T-helper 1 cell (primary cell): ENCODE measurements at places on chromosomes 4 and X.

DNA sequence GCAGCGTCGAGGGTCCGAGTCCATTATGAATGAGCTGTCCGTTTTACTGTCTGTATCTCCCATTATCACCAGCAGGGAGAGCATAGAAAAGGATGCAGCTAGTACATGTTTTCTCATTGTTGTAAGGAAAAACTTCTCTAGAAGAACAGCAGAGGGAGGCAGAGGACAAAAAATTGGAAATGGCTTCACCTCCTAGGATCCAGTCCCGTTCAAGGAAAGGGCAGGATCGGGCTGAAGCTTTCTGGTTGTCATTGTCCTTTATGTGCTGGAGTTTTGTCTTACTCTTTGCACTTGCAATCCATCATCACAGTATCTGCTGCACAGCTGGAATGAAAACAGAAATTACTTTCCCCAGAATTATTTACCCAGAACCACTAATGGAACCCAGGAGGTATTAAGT is 14.7 kb downstream of the NDP start:
- DNase-seq = no peak

GRCh38 chr4:169998981-169999380 is 27.2 kb downstream of the MFAP3L start:
- DNase-seq = no peak

DNA sequence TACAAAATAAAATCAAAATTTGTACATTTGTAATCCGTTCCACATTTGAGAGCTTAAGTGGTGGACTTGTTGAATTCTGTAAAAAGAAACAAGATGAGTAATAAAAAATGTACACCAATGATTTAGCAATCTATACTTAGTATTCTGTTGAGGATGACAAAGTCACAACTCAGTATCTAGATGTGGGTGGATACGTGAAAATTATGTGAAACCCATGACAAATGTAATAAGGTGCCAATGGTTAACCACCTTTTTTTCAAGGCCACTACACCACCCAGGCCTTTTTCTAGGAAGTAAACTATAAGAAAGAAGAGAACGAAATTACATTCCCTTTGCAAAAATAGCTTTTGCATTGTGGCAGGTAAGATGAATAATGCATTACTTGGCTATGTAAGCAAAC is 77.0 kb downstream of the ATP8A1 start:
- no peak for DNase-seq

DNA sequence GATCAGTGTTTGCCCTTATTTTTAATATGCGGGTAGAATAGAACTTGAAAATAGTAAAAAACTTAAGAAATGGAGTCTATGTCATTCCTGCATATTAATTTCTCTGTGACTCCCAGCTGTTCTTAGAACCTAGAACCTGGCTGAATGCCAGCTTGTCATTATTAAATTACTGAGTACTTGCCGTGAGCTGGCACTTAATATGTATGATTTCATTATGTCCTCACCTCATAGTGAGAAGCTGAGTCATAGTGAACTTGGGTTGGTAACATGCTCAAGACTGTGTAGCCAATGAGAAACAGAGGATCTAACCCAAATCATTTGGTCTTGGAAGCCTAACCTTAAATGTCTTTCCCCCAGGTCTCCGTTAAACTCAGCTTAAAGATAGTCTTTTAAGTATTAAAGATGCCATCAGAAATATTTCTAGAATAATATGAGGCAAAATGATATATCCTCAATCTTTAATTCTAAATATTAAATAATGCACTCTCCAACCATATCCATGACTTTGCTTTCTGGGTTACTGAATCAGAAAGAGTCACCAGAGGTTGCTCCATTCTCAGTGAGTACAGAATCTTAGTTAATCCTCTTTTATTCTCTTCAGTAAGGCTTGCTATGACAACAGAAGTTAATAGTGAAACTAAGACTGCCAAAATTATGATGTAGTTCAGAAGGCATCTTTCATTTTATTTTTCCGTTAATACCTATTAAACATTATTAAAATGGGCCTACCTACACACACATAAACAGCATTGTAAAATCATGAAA is 58.6 kb upstream of the TLL1 start:
- no peak for DNase-seq

DNA sequence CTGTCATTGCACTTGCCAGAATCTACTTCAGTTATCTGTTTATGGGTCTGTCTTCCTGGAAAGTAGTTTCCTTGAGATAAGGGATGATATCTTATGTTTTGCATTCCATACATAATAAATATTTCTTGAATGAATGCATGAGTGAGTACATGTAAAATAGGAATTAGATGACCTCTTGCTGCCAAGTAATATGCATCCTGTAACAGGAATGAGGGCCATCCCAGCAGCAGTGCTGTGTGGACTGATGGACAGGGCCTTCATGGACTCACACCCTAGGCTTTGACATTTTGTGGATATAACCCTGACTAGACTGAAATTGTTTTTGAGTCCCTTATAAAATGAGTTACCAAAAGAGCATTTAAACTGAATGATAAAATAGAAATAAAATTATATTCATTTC is 77.2 kb upstream of the NEIL3 start:
- no peak for DNase-seq

DNA sequence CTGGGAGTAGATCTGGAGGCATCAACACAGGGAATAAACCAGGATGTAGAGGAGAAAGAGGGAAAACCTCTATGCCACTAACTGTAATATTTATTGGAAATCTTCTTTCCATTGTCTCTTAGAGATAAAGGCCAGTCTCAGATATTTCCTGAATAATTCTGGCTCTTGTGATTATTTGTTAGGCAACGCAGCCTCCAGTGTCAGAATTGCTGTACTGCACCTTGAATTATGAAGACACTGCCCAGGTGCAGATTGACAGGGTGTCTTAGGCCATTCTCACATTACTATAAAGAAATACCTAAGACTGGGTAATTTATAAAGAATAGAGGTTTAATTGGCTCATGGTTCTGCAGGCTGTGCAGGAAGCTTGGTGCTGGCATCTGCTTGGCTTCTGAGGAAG is 100.7 kb upstream of the ZDHHC15 start:
- no peak for DNase-seq
